ENCODE measurements at places on chromosomes 13 and 19.
A peak's percentile ranks its signal among the peaks of the same experiment; 100 is the strongest.

DNA sequence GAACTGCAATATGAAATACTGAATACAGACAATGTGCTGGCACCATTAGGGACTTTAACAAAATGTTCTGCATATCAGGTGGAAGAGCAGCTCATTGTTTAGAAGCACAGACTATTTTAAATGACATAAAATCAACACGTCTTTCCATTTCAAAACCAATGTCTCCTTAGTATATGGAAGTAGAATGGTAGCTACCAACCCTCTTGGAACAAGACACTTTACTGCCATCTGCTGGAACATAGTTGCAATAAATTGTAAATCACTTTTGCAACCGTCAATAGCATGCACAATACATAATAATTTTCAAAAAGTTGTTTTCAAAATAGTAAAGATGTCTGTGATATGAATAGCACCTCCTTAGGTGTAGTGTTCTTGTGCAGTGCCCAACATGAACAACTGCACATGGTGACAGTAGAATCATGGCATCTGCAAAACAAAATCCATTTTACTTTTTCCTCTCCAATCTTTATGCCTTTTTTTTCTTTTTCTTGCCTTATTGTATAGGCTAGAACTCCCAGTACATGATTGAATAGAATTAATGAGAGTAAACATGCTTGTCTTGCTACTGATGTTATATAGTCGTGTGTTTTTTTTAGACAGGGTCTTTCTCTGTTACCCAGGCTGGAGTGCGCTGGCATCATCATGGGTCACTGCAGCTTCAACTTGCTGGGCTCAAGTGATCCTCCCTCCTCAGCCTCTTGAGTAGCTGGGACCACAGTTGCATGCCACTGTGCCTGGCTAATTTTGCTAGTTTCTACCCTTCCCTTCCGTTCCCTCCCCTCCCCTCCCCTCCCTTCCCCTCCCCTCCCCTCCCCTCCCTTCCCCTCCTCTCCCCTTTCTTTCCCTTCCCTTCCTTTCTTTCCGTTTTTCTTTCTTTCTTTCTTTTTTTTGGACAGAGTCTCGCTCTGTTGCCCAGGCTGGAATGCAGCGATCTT, 7.8 kb upstream of the LYPD5 start:
- DNase-seq: peak; percentile 55

GRCh38 chr19:4075373-4075772, 8.7 kb upstream of the ZBTB7A start:
- DNase-seq: no peak

- no peak for DNase-seq
Observed at GRCh38 chr13:53694814-53695532, 666.4 kb downstream of the OLFM4 start.

GRCh38 chr19:2235381-2236063, 607 bp downstream of the PLEKHJ1 start:
- DNase-seq: no peak

DNA sequence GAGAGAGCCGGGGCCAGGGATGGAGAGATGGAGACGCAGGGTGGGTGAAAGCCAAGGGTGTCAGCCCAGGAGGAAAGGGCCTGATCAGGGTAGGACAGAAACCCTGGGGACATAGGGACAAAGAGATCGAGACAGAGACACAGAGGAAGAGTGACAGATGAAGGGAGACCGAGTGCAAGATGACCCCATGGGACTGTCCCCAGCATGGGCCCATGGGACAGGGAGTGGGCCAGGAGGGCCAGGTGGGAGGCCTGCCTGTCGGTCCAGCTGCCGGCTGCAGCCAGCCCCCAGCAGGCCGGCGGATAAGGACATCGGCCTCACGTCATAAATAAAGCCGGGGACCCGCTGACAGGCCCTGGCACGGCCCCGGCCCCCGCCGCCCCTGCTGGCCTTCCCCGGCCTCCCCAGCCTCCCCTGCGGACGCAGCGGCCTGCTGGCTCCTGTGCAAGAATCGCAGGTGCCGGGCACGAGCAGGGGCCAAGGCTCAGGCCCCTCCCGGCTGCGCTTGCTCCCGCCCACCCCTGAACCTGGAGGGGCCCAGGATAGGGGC, 6.3 kb downstream of the REX1BD start:
- no peak for DNase-seq

DNA sequence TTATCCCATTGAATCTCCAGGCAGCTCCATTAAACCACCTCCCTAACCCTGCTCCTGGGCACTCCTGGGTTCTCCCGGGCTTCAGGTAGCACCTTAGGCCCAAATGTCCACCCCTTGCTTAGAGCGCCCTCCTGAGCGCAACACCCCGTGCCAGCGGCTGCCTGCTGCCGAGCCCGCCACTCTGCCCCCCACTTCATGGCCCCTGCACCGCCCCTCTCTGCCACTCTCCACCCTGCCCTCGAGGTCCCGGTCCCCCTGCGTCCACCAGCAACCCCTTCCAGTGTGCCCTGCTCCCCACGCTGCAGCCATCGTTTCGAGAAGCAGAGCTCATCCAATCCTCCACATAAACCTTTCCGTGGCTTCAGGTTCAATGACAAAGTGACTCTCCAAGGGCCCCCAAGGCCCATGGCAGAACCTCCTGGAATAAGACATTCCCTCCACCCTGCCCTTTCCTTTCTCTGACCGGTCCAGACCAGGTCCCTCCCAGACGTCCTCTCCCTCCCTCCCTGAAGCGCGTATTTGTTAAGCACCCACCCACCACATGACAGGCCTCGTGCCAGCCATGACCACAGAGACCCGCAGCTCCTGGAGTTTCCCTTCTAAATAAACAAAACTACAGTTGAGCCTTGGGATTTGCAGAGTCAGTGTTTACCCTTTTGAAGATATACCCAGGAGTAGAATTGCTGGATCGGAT, 66.6 kb downstream of the ARHGEF18 start:
- no peak for DNase-seq

DNA sequence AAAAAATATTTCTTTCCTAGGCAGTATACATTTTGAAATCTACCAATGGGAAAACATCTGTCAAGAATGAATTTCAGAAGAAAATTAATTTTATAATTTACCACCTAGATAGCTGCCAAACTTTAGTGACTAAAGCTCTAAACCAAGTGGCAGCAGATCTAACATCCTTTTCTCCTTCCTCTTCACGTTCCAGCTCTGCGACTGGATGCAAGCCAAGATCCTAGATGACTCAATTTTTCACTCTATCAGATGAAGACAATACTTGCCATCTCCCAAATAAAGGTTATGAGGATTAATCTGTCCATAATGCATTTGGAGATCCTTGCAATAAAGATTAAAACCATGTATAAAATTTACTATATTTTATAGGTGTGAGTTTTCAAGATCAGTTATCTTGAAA, 66.7 kb upstream of the MIR17HG start:
- DNase-seq: peak; percentile 1

DNA sequence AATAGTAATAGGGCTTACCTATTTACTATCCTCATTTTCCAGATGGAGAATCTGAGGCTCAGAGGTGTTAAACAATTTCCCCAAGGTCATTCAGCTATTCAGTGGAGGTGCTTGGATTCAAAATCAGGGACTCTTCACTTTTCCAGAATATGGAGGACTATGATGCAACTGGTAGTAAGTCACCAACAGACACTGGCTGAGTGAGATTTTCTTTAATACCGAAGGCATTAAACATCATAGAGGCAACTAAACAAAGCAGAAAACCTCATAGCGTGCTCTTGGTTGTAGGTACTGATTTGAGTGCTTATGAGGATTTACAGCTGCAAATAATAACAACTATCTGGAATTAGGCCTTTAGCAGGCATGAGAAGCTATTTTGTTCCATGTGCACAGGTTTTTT, 134.4 kb downstream of the DLEU7 start:
- DNase-seq: peak; percentile 60

Data from fibroblast of upper back skin (primary cell).